ENCODE measurements at places on chromosomes 12 and 14. TPM values are rescaled to one million over a fixed set of nuclear protein-coding genes. Genes with fewer than 3 reads are reported as not detected.

Gene TCTN2
- total RNA-seq, result 5.0 TPM

DNA sequence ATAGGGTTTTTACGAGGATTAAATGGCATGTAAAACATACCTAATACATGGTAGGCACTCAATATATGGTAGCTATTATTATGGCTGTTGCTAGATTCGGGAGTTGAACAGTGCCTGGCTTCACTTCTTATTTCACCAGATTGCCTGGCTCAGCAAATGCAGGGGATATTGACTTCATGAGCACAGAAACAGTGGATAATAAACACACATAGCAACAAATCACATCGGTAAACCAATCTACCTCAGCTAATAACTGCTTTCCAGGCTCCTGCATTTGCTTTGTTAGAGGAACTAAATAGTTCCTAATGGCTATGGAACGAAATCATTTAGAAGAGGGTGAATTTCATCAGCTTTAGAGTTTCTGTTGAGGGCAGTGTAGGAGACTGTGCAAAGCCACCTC, 105.2 kb upstream of the TMCC3 start:
- H3K4me1 ChIP-seq, result peaks cover 8% of the 10 kb centered on the region
- DNase-seq, result no peak
- H3K36me3 ChIP-seq, result no peaks in the 10 kb centered on the region
- H3K27me3 ChIP-seq, result peaks cover 15% of the 10 kb centered on the region

- H3K36me3 ChIP-seq, result no peaks in the 10 kb centered on the region
- H3K4me3 ChIP-seq, result no peak overlapping the region
- H3K27ac ChIP-seq, result no peak overlapping the region
- no peak for DNase-seq
- no peaks in the 10 kb centered on the region for H3K27me3 ChIP-seq
- H3K4me1 ChIP-seq, result no peaks in the 10 kb centered on the region
Observed at GRCh38 chr14:58814466-58814865, 176.7 kb downstream of the DACT1 start.

DNA sequence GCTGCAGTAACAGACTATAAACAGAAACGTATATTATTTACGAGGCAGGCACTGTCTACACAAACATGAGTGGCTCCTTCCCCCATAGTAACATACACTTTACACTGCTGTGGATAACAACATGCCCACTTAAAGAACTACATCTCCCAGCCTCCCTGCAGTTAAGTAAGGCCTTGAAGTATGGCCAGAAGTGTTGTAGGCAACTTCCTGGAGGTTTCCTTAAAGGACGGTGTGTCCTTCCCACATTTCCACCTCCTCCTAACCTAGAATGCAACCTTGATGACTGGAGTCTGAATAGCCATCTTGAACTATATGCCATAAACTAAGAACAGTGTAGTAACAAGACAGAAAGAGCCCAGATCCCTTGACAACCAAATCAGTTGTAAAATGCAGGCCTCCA, 20.3 kb downstream of the MED13L start:
- H3K27ac ChIP-seq, result peak overlapping the region; percentile 45
- H3K36me3 ChIP-seq, result peaks cover 2% of the 10 kb centered on the region
- H3K4me3 ChIP-seq, result no peak overlapping the region
- H3K27me3 ChIP-seq, result no peaks in the 10 kb centered on the region
- H3K4me1 ChIP-seq, result peaks cover 48% of the 10 kb centered on the region

GRCh38 chr14:35932136-35932535, 106.0 kb downstream of the BRMS1L start:
- no peaks in the 10 kb centered on the region for H3K36me3 ChIP-seq
- H3K4me1 ChIP-seq, result peaks cover 5% of the 10 kb centered on the region
- no peak for DNase-seq
- no peak overlapping the region for H3K4me3 ChIP-seq
- peaks cover 5% of the 10 kb centered on the region for H3K27me3 ChIP-seq

- H3K27me3 ChIP-seq, result peaks cover 15% of the 10 kb centered on the region
- DNase-seq, result no peak
- no peaks in the 10 kb centered on the region for H3K36me3 ChIP-seq
- no peaks in the 10 kb centered on the region for H3K4me1 ChIP-seq
- H3K27ac ChIP-seq, result no peak overlapping the region
- no peak overlapping the region for H3K4me3 ChIP-seq
Observed at GRCh38 chr12:13784504-13784903, 196.9 kb downstream of the GRIN2B start.

DNA sequence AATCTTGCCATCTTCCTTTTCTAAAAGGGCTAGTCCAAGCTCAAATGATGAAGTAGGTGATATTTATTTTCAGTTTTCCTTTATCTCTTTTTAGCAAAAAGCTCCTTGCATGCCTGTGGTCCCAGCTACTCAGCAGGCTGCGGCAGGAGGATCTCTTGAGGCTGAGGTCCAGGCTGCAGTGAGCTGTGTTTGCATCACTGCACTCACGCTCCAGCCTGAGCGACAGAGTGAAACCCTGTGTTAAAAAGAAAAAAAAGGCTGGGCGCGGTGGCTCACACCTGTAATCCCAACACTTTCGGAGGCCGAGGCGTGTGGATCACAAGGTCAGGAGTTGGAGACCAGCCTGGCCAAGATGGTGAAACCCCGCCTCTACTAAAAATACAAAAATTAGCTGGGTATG, 5.0 kb downstream of the TMEM116 start:
- no peak for DNase-seq
- no peak overlapping the region for H3K4me3 ChIP-seq
- no peak overlapping the region for H3K27ac ChIP-seq
- H3K27me3 ChIP-seq, result no peaks in the 10 kb centered on the region
- H3K36me3 ChIP-seq, result no peaks in the 10 kb centered on the region
- H3K4me1 ChIP-seq, result peaks cover 26% of the 10 kb centered on the region

DNA sequence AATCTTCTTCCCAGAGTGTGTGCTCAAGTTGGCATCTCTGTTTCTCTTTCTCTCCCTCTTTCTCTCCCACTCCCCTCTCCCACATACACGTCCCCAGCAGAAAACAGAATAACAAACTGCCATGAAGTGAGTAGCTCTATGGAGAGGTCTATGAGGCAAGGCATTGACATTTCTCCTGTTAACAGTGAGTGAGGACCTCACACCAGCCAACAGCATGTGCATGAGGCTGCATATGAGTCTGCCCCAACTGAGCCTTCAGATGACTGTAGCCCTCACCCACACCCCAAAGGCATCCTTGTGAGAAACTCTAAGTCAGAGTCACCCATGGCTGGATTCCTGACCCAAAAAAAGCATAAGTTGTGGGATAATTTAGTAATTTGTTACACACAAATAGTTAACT, 50.4 kb downstream of the MAGOHB start:
- H3K4me1 ChIP-seq, result peaks cover 75% of the 10 kb centered on the region
- no peak for DNase-seq
- H3K27ac ChIP-seq, result peak overlapping the region; percentile 29
- H3K36me3 ChIP-seq, result peaks cover 26% of the 10 kb centered on the region
- peak overlapping the region; percentile 74 for H3K4me3 ChIP-seq
- H3K27me3 ChIP-seq, result no peaks in the 10 kb centered on the region

DNA sequence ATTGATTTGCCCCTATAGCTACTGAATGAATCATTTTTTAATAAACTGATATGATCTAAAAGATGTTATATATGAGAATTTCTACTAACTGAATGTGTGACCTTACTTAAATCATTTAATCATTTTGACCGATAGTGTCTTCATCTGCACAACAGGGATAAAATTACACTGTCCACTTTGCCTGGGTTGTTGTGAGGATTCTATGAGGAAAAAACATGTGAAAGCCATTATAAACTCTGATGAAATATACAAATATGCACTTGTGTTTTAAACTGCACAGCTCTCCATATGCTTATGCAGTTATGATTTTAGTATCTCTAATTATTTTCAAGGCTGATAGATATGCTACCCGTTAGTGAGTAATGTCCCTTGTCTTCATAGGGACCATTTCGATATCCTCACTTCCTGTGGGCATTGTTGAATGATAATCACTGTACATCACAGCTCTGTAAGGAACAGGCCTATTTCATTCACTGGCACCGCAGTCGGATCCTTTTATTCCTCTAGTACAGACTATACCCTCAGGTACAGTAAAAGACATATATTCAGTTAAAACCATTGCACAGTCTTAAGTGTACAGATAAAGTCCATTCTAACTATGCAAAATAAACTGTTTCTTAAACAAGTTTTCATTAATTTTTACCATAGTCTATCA, 88.7 kb upstream of the RAP1B start:
- no peaks in the 10 kb centered on the region for H3K36me3 ChIP-seq
- H3K27me3 ChIP-seq, result no peaks in the 10 kb centered on the region
- DNase-seq, result no peak
- no peak overlapping the region for H3K27ac ChIP-seq

Measured in natural killer cell treated with Interleukin-12 subunit alpha and Interleukin-12 subunit beta and Interleukin-15 and Interleukin-18, amount 100 ng/mL, for 72 hours (primary cell).